ENCODE measurements at places on chromosomes 4 and X.

GRCh38 chrX:12878536-12878935 is 11.7 kb downstream of the TLR7 start:
- no peak for DNase-seq

- DNase-seq = no peak
Measured at GRCh38 chr4:173246719-173247118, 78.1 kb downstream of the GALNT7 start.

DNA sequence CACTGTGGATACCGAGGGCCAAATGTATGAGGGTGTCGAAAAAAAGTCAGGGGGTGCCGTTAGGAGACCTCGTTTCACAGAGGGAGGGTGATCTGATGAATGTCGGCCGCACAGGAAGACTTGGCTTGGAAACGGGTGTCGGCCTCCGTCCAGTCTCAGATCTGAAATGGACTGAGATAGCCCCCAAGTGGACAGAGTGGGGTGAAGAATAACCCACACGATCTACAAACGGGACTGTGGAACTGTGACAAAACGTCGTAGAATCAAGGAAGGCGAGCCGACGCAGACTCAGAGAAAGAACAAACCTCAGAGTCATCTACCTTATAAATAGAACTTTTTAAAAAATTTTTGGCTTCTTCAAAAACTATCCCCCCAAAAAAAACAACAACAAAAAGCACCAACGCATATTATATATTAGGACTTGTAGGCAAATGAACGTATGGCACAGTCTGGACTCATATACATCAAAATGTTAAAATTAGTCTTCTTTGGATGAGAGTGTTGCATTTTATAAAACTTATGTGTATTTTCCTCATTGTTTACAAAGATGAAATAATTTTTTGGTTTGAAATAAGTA is 63.8 kb upstream of the IRF2 start:
- peak; percentile 37 for DNase-seq

DNA sequence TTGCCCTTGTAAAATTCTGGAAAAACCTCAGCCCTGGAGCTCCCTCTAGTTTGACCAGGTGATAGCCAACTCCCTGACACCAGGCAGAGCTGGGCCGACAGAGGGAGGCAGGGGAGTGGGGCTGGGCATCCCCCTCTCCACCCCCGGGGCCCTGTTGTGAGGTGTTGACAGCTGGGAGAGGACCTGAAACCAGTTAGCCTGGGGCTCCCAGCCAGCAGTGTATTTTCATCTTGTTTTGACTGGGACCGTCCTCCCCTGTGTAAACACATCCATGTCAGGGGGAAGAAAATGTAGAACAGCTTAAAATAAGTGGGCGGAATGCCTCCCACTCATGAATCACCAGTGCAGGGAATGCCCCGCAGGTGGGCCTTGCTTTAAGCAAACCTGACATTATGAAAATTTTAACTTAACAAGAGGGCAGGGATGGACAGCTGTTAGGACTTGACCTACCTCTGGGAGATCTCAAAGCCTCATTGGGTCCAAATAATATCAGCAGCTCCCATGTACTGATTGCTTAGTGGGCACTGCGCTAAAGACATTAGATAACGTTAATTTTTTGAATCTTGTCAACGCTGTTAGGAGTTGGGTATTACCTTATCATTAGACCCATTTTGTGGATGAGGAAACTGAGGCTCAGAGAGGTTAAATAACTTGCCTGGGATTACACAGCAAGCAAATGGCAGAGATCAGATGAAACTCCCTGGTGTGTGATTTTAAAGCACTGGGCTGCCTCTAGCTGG is 45.9 kb downstream of the TSC22D3 start:
- DNase-seq = peak; percentile 2

DNA sequence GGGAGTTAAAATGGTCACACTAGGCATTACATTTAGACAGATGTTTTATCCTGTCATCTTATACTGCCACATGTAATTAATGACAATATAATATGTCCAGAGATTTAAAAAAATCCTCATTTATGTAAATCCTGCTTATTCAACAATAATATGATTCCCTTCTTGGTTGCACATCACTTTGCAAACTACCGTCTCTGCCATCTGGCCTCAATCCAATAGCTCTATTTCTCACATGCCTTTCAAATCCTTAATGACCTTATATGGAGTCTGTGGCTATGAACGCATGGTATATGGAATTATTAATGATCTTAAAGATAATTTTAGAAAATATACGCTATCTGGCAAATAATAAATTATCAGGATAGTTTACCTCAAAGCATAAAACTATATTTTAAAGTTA is 144.5 kb downstream of the NPNT start:
- DNase-seq = no peak

DNA sequence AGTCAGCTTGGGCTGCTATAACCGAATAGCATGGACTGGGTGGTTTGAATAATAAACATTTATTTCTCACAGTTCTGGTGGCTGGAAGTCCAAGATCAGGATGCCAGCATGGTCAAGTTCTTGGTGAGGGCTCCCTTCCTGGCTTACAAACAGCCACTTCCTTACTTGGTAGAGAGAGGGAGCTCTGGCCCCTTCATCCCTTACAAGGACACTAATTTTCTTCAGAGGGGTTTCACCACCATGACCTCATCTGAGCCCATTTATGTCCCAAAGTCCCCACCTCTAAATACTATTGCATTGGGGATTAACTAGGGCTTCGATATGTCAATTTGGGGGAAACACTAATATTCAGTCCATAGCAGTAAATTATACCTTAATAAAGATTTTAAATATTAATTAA is 61.8 kb downstream of the CLNK start:
- DNase-seq = no peak

GRCh38 chr4:986428-986878 is 391 bp upstream of the IDUA start:
- no peak for DNase-seq

DNA sequence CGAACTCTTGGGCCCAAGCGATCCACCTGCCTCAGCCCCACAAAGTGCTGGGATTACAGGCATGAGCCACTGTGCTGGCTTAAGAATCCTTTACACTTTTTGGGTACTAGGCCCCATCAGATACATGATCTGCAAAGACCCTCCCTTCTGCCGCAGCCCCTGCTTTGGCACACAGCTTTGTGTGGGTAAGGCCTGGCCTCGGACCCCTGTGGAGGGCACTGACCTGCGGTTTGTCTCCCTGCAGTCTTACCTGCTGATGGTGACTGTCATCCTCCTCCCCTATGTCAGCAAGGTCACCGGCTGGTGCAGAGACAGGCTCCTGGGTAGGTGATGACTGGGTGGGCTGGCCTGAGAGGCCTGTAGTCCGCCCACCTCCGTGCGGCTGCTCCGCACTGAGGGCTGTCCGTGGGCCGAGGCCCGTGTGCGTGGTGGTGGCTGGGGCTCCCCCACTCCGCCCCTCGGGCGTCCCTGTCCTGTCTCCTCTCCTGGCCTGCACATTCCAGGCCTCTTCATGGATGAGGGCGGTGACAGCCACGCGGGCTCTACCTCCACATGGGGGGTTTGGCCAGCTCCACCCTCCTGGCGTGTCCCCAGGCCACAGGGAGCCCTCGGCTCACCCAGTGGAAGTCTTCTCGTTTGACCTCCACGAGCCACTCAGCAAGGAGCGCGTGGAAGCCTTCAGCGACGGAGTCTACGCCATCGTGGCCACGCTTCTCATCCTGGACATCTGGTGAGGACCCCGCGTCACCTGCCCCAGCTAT is 18.0 kb downstream of the DGKQ start:
- DNase-seq = no peak

DNA sequence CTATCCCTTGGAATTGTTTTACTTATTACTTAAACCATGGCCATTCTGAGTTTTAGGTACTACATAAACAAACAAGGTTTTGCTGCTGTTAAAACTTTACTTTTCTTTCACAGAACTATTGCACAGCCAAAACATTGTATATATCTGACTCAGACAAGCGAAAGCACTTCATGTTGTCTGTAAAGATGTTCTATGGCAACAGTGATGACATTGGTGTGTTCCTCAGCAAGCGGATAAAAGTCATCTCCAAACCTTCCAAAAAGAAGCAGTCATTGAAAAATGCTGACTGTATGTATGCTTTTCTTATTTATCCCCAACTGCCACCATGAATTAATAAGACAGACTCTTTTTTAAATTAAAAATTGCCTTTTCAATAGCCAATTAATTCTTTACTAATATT is 69.8 kb downstream of the CCKAR start:
- DNase-seq = no peak

DNA sequence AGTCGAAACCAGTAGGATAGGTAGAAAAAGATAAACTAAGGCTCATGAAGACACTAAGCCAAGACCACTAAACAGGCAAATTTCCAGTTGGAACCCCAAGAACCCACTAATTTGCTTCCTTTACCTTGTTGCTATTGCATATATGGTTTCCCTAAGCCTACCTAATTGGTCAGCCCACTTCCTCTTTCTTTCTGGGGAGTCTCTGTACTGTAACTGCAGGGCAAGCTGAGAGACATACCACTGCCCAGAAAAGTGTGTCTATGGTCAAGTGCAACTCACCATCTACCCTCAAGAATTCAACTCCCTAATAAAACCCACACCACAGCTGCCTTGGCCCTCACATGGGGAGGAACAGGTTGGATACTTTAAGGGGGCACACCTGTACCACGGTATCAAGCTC is 28.6 kb downstream of the IDS start:
- DNase-seq = no peak

GRCh38 chrX:44130189-44130588 is 157.0 kb upstream of the NDP start:
- no peak for DNase-seq

DNA sequence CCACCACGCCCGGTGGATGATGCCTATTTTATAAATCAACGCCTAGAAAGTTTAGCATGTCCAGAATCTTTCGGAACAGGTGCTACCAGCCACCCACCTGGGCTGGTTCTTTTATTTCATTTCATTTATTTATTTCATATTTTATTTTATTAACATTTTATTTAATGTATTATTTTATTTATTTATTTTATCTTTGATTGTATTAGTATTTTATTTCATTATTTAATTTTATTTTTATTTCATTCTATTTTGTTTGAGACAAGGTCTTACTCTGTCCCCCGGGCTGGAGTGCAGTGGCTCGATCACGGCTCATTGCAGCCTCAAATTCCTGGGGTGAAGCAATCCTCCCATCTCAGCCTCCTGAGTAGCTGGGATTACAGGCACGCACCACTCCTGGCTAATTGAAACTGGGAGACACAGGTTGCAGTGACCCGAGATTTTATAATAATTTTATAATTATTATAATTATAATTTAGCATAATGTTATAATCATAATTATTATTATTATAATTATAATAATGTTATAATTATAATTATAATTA is 187.2 kb downstream of the SHOX start:
- no peak for DNase-seq
